ENCODE measurements at places on chromosomes 1 and 21. TPM values are rescaled to one million over a fixed set of nuclear protein-coding genes. Genes with fewer than 3 reads are reported as not detected.

- DNase-seq: no peak
These were observed 110.7 kb downstream of the SIPA1L2 start for GRCh38 chr1:232519186-232519585.

DNA sequence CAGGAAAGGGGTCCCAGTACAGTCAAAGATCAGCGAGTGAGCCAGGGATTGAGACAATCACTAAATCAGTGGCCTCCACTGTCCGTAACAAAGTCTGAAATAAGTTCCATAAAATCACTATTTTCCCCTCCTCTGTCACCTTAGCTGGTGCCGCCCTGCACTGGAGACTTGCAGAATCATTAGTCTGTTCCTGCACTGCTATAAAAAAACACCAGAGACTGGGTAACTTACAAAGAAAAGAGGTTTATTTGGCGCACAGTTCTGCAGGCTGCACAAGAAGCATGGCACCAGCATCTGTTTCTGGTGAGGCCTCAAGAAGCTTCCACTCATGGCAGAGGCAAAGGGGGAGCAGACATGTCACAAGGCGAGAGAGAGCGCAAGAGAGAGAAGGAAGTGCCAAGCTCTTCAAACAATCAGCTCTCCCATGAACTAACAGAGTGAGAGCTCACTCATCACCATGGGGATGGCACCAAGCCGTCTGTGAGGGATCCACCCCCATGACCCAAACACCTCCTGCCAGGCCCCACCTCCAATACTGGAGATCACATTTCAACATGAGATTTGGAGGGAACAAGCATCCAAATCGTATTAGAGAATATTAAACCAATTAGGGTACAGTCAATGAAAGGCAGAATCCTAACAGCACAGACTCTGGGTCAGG lies 129.8 kb upstream of the TIAM1 start:
- DNase-seq: no peak

- no peak for DNase-seq
These were observed 72.1 kb downstream of the GPR52 start for GRCh38 chr1:174519844-174520243.

TGFB2 gene
- total RNA-seq: 18.4 TPM

PLA2G2C gene
- not detected for total RNA-seq

GRCh38 chr21:30193201-30193600 lies 22.7 kb downstream of the CLDN8 start:
- no peak for DNase-seq

DNA sequence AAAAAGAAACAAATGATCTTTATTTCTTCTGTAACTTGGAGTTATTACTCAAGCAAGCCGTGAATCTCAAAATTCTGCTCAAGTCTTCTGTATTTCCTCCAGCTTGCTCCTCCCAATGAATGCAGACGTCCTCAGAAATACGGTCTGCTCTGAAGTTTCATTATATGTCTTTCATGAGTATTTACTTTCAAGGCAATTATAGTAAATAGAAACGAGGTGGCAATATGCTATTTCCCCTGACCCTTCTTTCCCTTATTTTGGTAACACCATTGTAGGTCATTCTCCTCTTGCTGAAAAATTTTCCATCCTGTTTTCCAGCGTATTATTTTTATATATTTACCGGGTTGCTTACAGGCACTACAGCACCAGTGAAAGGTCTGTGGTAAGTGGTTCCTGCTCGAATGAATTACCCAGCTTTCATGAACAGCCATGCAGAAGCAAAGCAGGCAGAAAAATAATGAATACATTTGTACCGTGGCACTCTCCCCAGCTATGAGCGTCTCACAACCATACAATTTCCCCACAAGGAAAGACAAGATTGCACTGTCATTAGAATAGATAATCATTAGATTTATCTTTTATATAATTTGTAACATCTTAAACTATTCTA lies 350.9 kb upstream of the PKN2 start:
- DNase-seq: no peak

DNA sequence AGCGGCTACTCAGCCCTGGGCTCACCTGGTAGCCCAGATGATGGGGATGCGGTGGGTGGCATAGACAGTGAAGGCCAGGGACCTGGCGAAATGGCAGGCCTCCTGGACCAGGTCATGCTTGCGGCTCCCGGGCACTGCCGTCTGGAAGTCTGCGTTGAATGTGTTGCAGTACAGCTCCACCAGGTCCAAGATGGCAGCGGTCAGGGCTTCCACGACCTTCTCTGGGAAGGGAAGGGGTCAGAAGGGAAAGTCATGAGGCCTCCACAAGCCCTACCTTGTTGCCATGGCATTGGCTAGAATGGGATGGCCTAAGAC lies 38.8 kb downstream of the PIK3C2B start:
- no peak for DNase-seq

E2F2 gene
- total RNA-seq: 9.4 TPM

CFHR2 gene
- total RNA-seq: not detected

DNA sequence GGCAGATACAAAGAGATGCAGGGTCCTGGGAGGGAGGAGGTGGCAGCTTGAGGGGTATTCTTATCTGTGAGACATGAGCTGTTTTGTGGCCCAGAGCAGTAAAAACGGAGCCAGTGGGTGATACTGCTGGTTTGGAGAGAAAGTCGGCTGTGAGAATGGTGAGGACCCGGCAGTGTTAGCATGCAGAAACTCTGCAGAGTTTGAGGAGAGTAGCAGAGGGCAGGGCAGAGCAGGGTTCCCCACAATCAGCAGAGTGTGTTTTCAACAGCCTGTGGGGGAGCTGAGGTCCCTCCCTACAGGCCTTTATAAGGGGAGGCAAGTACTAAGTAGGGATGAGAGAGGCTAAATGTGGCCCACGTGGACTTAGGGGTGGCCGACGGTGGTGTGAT lies 423 bp downstream of the SLAMF8 start:
- DNase-seq: no peak

PEX11B gene
- total RNA-seq: 32.2 TPM

TNFRSF9 gene
- total RNA-seq: 0.39 TPM

ARHGEF16 gene
- total RNA-seq: 28.9 TPM

DNA sequence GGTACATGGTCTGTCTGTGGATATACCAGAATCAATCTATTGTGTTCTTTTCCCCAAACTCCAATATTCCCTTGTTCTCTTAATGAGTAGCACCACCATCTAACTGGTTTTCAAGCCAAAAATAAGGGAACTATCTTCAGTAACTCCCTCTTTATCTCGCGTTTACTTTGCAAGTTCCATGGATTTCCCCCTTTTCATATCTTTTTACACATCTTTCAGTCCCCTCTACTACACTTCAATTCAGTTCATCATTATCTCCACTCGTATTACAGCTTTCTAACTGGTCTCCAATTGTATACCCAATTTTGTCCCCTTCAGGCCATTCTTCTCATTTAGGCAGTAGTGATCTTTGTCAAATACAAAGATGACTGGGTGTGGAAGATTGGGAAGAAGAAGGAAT lies 4.1 kb upstream of the TMCO1 start:
- no peak for DNase-seq

CLEC20A gene
- not detected for total RNA-seq

- no peak for DNase-seq
These were observed 100.4 kb downstream of the PDE9A start for GRCh38 chr21:42753804-42754203.

CSTB gene
- 78.2 TPM for total RNA-seq

EXOSC10 gene
- 81.8 TPM for total RNA-seq

GRCh38 chr1:198655459-198656121 lies 16.8 kb downstream of the PTPRC start:
- no peak for DNase-seq

NMNAT2 gene
- total RNA-seq: 8.2 TPM

DNA sequence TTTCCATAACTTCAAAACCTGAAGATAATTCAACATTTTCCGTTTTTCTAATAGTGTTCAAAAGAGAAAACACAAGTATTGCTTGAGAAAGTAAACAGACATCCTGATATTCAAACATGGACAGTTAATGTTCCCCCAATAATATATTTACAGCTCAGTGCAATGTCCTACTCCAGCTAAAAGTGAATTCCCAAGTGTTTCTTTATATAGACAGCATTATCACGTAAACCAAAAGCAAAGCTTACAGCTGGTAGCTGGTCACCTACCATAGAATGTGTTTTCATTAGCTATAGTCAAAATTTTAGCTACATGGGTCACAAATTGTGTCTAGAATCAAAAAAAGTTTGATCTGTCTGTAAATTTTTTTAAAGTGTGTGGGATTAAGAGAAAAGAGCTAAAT lies 34.9 kb downstream of the WLS start:
- DNase-seq: no peak

HSD3B2 gene
- 6.1 TPM for total RNA-seq
